ENCODE measurements at places on chromosomes 3 and 15.

- DNase-seq = no peak
Measured at GRCh38 chr15:46441294-46442062, 806.6 kb downstream of the SQOR start.

GRCh38 chr15:22936577-22937472, 43.3 kb downstream of the CYFIP1 start:
- no peak for DNase-seq

GRCh38 chr3:18086078-18086477, 339.1 kb downstream of the SATB1 start:
- no peak for DNase-seq

DNA sequence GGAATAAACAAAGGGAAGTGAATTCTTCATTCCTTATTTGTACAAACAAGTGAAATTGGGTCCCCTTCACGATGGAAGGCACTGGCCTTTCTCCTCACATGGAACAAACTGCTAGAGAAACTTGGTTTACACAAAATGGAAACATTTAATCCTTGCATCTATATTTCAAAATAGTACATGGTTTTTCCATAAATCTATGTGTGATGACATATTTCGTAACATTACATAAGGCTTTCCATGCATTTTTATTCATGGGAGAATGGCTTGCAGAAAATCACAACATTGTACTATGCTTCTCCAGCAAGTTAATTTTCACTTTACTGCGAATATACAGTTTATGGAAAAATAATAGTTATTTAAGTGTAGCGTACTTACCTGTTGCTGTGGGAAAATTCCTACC, 81.0 kb upstream of the CDIN1 start:
- no peak for DNase-seq

DNA sequence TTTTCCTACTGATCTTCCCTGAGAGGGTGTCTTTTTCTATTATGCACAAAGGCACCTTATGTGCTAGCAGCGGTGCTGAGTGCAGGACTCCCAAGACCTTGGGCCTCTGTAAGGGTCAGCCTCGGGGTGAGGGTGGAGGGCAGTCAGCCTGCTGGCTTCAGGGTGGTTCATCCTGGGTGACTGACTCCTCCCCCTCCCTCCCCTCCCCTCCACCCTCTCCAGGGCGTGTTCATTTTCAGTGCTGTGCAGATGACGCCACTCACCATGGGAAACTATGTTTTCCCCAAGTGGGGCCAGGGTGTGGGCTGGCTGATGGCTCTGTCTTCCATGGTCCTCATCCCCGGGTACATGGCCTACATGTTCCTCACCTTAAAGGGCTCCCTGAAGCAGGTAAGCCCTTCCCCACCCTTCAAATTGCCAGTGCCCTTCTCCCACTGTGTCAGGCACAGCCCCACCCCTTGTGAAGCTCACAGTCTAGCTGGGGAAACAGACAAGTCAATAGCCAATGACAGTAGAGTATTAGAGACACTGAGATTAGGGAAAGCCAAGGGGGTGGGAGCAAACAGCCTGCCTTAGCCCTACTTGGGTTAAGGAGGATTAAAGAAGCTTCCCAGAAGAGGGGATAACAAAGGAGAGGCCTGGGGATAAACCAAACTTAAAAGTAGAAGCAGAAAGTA, 41.9 kb downstream of the SLC6A1 start:
- no peak for DNase-seq

GRCh38 chr3:133295199-133295901, 104.5 kb upstream of the BFSP2 start:
- DNase-seq = peak; percentile 47

GRCh38 chr15:99057020-99057419, 47.9 kb upstream of the SYNM start:
- DNase-seq = no peak

GRCh38 chr15:45862034-45862433, 227.2 kb downstream of the SQOR start:
- no peak for DNase-seq
